Small intestine (tissue), 16 donors: ENCODE measurements at places on chromosomes 16 and 17.

- DNase-seq: peak; percentile 47
Measured at GRCh38 chr17:55005520-55005919, 37.0 kb downstream of the STXBP4 start.

- DNase-seq: peak; percentile 57
Measured at GRCh38 chr17:1203111-1203966, 23.6 kb upstream of the ABR start.

DNA sequence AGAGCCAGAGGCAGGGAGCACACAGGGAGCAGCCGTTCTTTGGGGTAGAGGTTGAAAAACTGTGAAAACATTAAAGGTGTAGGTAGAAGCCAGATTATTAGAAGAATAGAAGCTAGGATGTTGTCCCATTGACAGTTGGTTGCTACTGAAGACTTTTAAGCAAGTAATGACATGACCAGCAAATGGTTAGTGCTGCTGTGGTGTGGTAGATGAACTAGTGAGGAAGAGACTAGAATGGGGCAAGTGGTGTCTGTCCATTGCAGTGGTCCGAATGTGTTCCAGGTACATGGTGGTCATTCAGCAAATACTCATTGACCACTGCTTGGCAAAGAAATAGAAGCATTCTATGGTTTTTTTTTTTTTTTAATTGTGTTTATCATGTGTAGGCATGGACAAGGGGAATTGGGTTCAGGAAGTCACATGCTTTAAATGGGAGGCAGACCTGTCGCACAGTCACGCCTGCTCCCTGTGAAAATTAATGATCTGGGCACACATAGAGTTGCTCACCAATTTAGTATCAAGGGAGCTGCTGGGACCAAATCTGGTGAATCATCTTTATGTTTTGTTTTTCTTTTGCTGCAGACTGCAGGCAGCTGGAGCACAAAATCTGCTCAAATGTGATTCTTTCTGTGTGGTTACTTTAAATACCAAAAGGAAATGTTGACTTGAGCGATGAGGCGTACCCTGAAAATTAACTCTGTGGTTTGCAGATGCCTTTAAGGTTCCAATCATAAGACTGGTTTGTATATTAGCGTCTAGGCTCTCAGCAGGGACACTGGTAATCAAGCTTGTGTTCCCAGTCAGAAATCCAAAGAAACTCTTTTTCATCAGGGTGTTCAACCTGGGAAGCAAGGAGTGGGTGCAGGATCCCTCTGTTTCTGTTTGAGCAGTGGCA, 30.7 kb downstream of the YPEL2 start:
- peak; percentile 46 for DNase-seq

- no peak for DNase-seq
Measured at GRCh38 chr16:2835638-2836493, 5.8 kb downstream of the ZG16B start.

- no peak for DNase-seq
Measured at GRCh38 chr16:65658349-65658748, 536.5 kb upstream of the CDH11 start.
